EL (cell line): ENCODE measurements at places on chromosomes 2 and 18.

DNA sequence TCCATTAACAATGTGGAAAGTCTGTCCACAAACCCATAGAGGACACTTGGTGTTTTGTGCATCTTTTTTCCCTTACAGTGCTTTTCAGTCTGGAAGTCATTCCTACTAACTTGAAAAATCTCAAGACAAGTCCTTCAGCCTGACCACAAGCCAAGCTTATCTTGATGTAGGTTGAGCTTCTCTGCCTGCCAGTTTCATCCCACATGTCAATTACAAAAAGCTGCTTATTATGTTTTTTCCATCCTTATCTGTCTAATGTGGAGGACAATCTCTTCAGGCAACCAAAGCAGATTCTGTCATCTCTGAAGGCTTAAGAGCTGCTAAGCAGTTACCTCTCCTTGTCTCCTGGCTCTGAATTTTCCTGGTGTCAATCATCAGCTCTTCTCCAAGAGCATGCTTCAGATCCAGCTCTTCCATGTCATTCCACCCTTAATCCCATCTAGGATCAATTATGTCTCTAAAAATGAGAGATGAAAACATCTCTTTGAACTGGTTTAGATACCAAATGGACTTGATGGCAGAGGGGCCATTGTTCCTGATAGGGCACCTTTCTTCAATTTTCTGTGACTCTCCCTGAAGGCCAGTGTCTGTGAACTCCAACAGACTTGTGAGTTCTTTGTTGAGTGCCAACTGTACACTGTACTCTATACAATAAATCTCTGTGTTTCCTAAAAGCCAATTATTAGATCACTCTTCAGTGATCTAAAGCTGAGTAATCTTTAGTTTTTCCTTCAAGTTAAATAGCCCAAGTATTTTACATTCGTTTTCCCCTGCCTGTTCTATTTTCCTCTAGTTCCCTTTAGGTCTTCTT, 208.6 kb downstream of the RBM43 start:
- no peak for DNase-seq

- no peak for DNase-seq
These were observed 38.9 kb downstream of the TMEM17 start for GRCh38 chr2:62467100-62467474.

- no peak for DNase-seq
These were observed 74.3 kb downstream of the BCL2L11 start for GRCh38 chr2:111194835-111195621.

DNA sequence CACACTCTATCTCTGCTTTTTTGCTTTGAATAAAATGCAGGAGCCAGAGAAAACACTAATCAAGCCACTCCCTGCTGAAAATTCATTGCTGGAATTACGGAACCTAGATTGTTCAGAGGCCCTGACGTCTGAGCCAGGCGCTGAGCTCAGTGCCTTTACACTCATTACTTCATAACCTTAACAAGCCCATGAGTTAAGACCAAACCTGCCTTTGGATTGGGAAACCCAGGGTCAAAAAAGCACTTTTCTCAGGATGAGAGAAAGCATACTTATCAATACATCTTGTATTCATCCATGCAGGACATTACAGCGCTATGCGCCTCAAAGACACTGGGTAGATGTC, 762 bp downstream of the INO80C start:
- no peak for DNase-seq

GRCh38 chr2:177149155-177149503, 63.5 kb upstream of the HNRNPA3 start:
- no peak for DNase-seq

GRCh38 chr18:74982946-74983635, 225.8 kb downstream of the PTGR3 start:
- DNase-seq, result no peak

DNA sequence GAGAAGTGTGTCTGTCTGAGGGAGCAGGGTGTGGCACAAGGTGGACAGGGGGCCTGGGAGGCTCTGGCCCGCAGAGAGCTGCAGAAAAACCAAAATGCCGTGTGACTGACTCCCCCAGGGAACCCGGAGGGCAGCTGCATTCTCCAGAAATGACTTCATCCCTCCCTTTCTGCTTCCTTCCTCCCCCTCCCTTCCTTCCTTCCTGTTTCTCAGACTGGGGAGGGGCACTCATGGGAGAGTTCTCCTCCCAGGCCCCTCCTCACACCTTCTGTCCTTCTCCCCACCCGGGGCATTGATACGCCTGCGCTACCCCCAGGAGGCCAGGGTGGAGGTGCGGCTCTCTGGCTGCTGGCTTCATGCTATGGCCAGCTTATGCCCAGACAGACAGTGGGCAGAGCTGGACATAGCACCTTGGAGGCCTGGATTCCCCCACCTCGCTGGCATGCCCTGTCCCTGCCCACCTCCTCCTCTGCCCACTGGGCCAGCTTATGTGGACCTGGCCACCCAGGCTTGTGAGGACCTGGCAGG, 8.2 kb upstream of the GPR17 start:
- DNase-seq, result peak; percentile 96

DNA sequence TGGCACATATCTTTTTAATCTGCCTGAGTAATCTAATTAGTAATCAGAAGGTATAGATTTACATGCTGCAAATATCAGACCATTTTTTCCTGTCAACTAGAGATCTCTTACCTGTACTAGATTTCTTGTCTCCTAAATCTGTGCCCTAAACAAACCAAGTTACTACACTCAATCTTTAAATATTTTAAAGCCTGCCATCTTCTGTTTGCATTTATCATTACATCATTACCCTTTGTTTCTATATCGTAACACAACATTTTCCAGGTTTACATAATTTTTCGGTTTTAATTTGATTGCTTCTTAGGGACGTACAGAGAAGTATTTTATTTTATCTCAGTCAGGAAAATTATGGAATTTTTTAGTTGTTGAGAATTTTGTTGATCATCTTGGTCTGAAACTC, 25.7 kb downstream of the PSMA8 start:
- no peak for DNase-seq

GRCh38 chr2:39881494-39881893, 102.4 kb upstream of the THUMPD2 start:
- no peak for DNase-seq

DNA sequence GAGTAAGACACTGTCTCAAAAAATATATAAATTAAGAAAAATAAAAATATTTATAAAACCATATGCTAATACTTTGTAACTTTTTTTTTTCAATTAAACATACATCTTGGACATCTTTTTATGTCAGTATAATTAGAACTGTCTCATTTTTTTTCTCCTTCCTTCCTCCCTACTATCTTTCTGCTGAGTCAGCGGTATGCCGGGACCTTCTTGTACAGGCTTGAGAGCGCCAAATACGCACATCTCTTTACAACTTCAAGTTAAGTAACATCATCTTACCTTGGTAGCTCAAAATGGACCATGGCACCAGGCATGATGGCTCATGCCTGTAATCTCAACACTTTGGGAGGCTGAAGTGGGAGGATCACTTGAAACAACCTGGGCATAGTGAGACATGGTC, 153.4 kb downstream of the FAM161A start:
- no peak for DNase-seq

DNA sequence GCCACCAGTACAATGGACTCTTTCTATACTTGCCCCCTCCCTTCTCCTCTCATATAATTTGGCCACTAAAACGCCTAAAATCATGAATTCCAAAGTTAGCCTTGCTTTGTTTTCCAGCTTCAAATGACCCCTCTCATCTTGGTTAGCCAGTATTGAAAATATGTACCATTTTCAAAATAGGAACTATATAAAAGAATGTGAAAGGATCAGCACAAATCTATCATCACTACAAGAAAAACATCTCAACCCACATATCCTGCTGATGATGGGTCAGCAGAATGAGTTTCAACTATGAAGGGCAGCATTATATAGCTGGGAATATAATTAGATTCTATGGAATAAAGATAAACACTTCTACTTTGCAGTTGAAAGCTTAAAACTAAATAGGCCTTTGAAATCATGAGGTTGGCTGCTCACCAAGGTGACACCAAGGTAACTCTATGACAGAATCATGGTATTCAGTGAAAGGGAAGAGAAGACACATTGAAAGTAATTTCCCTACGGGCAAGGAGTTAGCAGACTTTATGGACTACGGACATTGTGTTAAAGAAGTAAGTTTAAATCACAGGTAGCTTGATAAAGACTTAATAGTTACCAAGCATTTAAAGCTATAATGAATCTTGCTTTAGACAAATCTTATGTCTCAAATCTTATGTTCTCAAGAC, 873.0 kb downstream of the CPS1 start:
- DNase-seq, result no peak

DNA sequence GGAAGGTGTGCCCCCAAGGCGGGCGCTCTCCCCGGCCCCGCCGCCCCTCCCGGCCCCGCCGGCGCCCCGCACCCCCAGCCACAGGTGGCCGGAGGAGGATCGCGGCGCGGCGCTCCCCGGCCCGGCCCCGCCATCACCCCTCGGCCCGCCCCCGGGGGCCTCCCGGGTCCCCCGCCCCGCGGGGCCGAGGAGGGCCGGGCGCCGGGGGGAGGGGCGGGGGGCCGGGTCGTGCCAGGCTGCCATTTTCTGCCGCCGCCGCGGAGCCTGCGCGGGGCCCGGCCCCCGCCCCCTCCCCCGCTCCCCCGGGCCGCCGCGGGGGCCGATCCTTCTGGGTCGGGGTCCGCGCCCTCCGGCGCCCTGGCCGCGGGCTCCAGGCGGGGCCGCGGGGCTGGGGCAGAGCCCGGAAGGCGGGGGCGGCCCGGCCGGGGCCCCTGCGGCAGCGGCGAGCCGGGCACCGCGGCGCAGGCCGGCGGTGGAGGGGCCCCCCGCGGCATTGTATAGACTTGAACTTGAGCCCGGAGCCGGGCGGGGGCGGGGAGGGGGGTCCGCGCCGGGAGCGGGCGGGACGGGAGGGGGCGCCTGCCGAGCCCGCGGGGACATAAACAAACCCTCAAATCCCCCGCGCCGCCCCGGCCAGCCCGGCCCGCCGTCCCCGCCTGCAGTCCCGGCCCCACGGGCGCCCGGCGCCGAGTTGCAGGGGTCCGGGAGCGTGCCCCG, 556 bp downstream of the DNMT3A start:
- no peak for DNase-seq

- DNase-seq, result no peak
These were observed 50.9 kb downstream of the LRPPRC start for GRCh38 chr2:43944915-43945314.

DNA sequence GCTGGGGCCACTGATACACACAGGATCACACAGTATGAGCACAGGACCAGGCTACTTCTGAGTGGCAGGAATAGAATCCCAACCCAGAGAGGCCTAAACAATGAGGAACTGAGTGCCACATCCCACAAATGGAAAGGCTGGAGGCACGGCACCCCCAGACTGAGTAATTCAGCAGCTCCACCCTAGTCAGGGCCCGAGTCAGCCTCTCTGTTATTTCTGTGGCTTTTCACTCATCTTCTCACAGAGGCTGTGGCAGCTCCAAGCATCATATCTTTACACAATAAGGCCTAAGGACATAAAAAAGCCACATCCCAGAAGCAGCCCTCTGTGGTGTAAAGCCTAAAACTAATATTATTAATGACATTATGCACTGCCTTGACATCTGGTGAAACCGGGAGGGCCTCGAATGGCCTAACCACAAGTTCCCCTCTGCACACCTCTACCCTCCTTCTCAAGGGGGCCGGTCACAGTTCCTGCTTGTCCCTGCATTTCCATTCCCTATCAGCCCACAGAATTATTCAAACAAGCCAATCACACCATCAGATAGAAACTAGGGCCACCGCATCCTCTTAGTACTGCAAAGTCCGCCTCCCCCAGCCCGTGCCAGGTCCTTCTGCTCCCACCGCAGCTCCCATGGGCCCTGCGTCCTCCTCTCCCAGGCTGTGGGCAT, 12.5 kb upstream of the MAL start:
- DNase-seq, result peak; percentile 25

DNA sequence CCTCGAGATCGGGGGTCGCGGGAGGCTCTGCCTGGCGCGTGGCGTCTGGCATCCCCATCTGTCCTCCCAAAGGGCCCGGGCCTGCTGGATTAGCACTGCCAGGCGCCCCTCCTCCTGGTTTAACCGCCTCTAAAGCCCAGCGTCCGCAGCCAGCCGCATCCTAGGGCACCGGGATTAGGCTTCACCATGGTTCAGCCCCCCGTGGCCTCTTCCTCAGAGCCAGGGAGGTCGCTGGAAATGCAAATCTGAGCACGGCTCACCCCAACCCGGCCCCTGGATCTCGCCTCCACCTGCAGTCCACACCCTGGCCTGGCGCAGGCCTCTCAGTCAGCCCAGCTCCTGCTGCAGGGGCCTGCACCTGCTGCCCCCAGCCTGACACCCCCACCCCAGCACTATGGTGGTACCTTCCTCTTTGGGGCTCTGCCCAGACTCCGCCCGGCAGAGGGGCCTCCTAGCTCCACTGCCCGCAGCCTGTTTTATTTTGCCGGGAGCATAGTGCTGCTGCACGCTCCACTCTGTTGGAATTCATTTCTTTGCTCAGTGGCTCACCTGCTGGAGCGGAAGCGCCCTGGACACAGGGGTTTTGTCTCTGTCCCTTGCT, 13.2 kb downstream of the PRELID3A start:
- no peak for DNase-seq

DNA sequence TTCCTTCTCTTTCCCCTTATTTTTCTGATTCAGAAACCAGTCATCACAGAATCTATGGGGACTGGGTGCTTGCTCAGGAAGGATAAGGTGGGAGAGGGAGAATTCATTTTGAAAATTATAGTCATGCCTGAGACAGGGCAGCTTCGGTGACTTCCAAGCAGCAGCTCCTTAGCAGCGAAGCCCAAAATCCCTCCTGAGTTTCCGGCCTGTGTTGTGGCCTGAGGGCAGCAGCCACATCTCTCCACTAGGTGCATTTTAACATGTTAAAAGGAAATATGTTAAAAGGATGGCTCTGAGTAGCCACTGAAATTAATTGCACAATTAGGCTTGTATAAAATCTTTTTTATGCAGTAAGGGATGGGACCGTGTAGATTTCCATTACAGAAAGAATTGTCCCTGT, 207.0 kb upstream of the RAB12 start:
- DNase-seq, result no peak

GRCh38 chr2:231482806-231483391, 18.6 kb upstream of the NCL start:
- DNase-seq, result peak; percentile 65

- peak; percentile 55 for DNase-seq
These were observed 344.0 kb downstream of the PIK3C3 start for GRCh38 chr18:42298759-42299675.

- no peak for DNase-seq
These were observed 98.2 kb downstream of the BABAM2 start for GRCh38 chr2:27988718-27989117.

- DNase-seq, result no peak
These were observed 4.9 kb downstream of the KDM3A start for GRCh38 chr2:86446060-86446459.

- DNase-seq, result no peak
These were observed 103.1 kb downstream of the SH3BP4 start for GRCh38 chr2:235054919-235055318.

GRCh38 chr2:217650716-217651360, 352.0 kb downstream of the TNS1 start:
- peak; percentile 77 for DNase-seq

GRCh38 chr2:75288760-75289159, 89.4 kb upstream of the TACR1 start:
- no peak for DNase-seq
